ENCODE measurements at places on chromosomes 11 and 22.

GRCh38 chr22:24359452-24360120 is 67.8 kb upstream of the ADORA2A start:
- no peak for DNase-seq

DNA sequence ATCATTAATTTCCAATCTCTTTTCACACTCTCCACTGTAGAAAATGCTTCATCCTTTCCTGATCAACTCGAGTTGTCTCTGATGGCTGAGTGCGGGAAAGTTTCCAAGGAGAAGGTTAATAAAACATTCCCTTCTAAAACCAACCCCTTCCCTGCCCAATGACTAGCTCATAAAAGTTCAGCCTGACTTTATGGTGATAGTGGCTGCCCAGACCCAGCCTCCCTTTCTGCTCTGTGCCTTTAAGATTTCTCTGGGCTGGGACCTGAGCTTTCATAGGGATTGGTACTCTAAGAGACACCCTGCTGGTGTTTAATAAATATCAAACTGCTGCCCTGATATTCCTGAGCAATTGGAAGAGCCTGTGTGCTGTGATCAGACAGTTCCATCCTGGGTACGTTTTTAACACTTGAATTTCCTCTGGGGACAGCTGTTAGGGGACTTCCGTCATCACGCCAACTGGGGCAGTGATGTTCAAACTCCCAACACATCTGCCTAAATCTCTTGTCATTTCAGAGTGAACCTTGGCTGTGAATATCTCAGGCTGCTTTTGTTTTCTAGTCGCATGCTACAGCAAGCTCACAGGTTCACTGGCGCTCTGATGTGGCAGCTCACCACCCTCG is 195.0 kb upstream of the KIRREL3 start:
- no peak for DNase-seq

- DNase-seq = no peak
Measured at GRCh38 chr11:66318600-66318970, 1.7 kb upstream of the CD248 start.

DNA sequence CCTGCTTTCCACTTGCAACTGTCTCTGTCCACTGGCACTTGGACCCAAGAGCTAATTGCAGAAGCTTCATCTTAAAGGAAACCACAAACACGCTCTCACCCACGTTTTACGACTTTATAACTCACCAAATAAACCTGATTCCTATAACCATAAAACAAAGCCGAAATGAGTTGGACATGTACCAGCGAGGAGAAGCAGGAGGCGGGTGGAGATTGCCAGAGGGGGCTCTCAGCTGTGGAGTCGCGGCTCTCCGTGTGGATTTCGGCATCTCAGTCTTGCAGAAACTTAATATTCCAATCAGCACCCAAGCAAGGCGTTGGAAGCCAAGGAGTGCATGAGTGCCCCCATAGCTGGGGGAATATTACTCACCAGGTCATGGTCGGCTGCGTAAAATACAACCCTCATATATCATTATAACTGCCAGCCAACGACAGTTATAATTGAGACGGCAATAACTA is 483.6 kb downstream of the MN1 start:
- DNase-seq = no peak

- peak; percentile 17 for DNase-seq
Measured at GRCh38 chr11:129192150-129192549, at the start of gene ARHGAP32. Gene ARHGAP32, minus strand, starts transcription at chr11:129192325. Its CDS starts 127 bp downstream, at chr11:129192198.

GRCh38 chr22:21857481-21857914 is 9.9 kb downstream of the MAPK1 start:
- DNase-seq = no peak

- DNase-seq = no peak
Measured at GRCh38 chr22:22750335-22751042, 106.1 kb downstream of the GGTLC2 start.

DNA sequence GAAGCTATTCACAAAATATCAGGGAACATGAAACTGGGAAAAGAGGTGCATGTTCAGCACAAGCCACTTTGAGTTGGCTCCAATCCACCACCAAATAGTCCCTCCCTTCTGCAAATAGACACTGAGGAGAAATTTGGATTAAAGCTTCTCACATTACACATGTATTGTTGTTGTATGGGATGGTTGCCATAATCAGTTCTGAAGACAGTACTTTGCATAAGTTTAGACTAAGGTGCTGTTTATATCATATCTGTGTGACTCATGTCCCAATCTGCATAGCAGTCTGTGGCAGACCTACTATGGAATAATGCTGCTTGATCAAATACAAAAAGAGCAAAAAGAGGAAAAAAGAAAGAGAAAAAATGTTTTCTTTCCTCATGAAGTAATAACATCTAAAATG is 376.7 kb upstream of the DDI1 start:
- no peak for DNase-seq

DNA sequence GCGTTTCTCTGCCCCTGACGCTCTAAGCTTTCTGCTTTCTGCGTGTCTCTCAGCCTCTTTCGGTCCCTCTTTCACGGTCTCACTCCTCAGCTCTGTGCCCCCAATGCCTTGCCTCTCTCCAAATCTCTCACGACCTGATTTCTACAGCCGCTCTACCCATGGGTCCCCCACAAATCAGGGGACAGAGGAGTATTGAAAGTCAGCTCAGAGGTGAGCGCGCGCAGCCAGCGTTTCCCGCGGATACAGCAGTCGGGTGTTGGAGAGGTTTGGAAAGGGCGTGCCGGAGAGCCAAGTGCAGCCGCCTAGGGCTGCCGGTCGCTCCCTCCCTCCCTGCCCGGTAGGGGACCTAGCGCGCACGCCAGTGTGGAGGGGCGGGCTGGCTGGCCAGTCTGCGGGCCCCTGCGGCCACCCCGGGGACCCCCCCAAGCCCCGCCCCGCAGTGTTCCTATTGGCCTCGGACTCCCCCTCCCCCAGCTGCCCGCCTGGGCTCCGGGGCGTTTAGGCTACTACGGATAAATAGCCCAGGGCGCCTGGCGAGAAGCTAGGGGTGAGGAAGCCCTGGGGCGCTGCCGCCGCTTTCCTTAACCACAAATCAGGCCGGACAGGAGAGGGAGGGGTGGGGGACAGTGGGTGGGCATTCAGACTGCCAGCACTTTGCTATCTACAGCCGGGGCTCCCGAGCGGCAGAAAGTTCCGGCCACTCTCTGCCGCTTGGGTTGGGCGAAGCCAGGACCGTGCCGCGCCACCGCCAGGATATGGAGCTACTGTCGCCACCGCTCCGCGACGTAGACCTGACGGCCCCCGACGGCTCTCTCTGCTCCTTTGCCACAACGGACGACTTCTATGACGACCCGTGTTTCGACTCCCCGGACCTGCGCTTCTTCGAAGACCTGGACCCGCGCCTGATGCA is at the start of gene MYOD1:
Gene MYOD1 (plus strand): TSS at position 544 of the 910 bp plus-strand sequence. CDS start 212 bp downstream, at position 756.
- no peak for DNase-seq

- no peak for DNase-seq
Measured at GRCh38 chr22:30010789-30011405, 69.4 kb upstream of the HORMAD2 start.

DNA sequence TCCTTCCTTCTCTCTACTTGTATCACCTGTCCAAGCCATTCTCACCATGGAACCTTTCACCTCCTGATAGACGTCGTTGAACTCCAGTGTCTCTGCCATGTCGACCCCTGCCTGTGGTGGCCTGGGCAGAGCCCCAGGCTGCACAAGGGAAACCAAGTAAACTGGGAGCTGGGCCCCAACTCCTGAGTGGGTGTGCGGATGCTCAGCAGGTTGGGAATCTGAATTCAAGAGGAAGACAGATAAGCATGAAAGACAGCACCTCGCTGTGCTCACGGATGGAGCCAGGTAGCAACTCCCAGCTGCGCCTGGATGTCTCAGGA is 709 bp downstream of the SSRP1 start:
- DNase-seq = no peak

DNA sequence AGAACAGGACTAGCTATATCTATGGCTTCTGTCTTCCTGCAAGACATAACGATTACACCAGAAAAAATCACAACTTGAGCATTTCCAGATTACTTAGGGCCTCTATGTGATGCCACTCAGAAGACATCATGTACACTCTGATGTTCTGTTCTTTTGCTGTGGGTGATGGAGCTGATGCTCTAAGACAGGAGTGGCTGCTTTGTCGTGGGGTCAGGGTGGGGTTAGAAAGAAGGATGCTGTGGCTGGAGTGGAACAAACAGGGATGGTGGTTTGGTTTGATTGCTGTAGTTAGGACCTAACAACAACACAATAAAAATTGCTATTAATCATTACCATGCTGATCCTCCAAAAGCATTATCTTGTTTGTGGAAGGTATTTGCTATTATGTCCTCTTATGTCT is 120.3 kb upstream of the ARHGAP20 start:
- no peak for DNase-seq

DNA sequence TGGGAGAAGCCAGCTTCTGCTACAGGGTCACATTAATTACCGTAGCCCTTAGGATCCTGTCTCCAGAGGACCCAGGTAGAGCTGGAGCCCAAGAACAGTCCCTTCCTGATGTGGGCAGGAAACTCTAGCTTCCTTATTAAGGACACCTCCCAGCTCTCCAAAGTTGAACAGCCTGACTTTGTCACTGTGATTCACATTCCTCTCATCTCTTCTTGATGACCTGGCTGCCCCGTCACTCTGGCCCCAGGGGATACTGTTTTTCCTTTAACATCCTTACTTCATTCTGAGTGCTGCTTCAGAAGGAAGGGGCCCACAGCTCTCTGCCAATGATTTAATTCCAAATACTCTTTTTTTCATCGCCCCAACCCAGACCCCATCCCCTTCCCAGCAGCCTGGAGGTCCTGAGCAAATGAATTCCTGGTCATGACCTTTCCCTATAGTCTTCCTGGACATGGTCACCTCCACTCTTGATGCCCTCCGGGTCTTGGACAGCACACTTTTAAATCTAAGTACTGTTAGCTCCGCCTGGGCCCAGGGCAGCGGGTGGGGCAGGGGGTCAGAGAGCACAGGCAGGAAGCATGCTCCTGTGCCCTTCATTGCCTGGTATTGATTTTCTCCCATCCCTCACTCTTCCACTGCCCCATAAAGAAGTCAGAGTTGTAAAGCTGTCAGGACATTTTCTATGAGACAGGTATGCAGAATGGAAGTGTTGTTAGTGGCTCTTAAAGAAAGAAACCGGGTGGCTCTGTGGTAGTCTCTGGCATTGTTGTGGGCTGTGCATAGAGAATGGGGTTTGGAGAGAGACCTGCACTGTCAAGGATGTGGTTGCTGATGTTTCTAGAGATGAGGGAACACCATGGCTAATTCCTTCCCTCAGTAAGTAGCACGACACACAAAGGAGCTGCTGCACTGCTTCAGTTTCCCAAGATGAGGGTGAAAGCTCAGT is 22.3 kb upstream of the SPON1 start:
- DNase-seq = no peak

DNA sequence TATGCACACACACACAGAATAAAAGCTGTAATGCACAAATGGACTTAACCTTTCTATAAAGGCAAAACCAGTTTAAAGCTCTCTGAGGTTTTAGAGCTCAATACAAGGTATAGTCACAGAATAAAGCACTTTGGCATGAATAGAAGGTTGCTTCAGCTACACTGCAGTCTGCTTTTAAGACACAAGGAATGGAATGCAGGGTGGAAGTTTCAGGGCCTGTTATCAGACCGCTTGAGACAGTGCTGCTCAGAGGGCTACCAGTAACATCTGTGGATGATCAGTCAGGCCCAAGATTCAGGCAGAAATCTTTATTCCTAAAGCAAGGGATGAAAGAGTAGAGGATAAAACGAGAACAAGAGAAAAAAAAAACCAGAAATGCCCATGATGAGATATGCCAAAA is 46.7 kb downstream of the CD44 start:
- no peak for DNase-seq

DNA sequence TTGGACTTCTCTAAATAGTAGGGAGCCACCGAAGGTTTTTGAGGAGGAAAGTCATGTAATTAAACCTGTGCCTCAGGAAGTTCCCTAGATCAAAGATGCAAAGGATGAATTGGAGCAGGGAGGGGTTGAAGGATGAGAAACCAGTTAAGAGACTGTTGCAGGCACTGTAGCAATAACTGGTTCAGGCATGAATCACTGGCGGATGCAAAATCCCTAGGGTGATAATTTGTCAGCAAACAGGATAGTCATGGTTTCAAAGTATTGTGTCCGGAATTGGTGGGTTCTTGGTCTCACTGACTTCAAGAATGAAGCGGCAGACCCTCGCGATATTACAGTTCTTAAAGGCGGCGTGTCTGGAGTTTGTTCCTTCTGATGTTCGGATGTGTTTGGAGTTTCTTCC is 19.9 kb downstream of the TRIOBP start:
- no peak for DNase-seq

- no peak for DNase-seq
Measured at GRCh38 chr11:10388574-10388973, 66.5 kb upstream of the AMPD3 start.

- DNase-seq = peak; percentile 57
Measured at GRCh38 chr11:2142762-2143202, 3.6 kb upstream of the IGF2 start.

DNA sequence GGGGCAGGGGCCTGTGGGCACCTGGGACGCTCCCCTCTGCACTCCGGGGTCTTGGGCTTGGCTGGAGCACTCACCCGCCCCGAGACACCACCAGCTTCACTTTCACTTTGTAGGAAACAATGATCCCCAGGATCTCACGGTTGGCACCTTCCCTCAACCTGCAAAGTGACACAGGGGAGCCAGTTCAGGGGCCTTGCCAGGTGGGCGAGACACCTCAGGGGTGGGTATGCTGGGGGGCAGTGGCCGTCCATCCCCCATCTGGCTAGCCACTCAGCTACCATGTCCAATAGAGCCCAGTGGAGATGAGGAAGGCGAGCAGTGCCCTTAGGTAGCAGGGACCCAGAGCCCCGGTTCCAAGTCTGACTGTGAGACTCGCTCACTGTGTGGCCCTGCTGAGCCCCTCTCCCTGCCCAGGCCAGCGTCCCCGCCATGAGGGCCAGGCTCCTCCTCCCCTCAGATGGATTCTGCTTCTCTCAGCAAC is 32.3 kb downstream of the TPBGL start:
- no peak for DNase-seq

GRCh38 chr11:81644239-81644840 is 1089.3 kb downstream of the FAM181B start:
- DNase-seq = no peak

DNA sequence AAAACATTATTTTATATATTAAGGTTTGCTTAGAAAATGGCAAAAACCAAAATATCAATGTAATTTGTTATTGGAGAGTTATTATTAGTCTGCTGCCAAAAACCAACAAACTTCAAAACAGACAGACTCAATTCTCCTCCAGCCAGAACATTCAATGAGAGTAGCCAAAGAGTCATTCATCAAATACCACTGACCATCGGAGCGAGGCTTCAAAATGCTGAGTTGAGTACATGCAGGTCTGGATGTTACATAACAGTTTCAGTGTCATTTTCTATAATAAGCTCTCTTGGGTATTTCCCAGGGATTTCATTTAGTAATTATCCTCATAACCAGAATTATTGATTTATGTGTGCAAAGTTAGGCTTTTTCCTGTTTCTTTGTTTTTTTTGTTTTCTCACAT is 42.6 kb downstream of the CHST1 start:
- no peak for DNase-seq

GRCh38 chr11:112874980-112875379 is 86.2 kb upstream of the NCAM1 start:
- DNase-seq = no peak

All from activated naive CD8-positive, alpha-beta T cell treated with anti-CD3 and anti-CD28 coated beads for 36 hours (primary cell).